DMS153 (cell line): ENCODE measurements at places on chromosomes 4 and X.
A peak's percentile ranks its signal among the peaks of the same experiment; 100 is the strongest.

DNA sequence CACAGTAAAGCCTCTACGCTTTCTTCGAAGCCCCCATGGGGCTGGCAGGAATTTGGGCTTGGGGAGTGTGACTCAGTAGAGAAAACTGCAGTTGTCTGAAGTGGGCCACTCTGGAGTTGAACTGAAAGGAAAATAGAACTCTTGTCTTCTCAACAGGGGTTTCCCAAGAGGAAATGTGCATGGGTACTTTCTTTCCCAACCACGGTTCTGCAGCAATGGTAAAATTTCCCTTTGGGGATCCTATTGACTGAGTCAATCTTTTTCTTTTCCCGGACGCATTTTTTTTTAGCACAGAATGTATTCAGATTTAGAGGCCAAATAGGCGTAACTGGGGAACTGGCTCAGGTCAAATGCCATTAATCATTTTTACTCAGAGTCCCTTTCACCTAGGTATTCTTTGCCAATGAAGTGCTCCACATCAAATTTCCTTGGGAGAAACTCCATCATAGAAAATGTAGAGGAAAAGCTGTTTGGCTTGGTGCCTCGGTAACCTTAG is 269.3 kb downstream of the STIM2 start:
- no peak for DNase-seq

GRCh38 chr4:48635310-48635709 is 144.8 kb downstream of the FRYL start:
- no peak for DNase-seq

DNA sequence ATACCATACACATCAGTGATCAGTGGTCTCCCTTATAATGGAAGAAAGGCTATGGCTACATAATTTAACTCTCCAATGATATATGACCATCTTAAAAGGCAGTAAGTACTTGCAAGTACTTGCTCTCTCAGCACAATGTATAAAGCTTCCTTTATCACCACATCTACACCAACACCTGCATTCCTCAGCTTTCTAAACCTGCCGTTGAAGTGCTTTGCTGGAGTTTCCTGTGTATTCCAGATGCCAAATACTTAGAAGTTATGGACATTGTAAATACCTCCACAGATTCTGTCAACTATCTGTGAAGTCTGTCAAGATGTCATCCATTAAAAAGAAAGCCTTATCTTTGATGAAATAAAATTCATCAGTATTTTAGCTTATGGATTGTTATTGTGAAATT is 335.0 kb upstream of the GALNTL6 start:
- no peak for DNase-seq

GRCh38 chrX:115579327-115579726 is 18.4 kb downstream of the PLS3 start:
- DNase-seq: no peak

- no peak for DNase-seq
Measured at GRCh38 chr4:106264331-106264728, 51.7 kb downstream of the TBCK start.

- no peak for DNase-seq
Measured at GRCh38 chrX:10800796-10801195, 180.4 kb upstream of the MID1 start.

GRCh38 chrX:68503836-68504636 is 5.2 kb downstream of the YIPF6 start:
- no peak for DNase-seq

- no peak for DNase-seq
Measured at GRCh38 chrX:150357790-150358189, 5.3 kb upstream of the MAMLD1 start.

DNA sequence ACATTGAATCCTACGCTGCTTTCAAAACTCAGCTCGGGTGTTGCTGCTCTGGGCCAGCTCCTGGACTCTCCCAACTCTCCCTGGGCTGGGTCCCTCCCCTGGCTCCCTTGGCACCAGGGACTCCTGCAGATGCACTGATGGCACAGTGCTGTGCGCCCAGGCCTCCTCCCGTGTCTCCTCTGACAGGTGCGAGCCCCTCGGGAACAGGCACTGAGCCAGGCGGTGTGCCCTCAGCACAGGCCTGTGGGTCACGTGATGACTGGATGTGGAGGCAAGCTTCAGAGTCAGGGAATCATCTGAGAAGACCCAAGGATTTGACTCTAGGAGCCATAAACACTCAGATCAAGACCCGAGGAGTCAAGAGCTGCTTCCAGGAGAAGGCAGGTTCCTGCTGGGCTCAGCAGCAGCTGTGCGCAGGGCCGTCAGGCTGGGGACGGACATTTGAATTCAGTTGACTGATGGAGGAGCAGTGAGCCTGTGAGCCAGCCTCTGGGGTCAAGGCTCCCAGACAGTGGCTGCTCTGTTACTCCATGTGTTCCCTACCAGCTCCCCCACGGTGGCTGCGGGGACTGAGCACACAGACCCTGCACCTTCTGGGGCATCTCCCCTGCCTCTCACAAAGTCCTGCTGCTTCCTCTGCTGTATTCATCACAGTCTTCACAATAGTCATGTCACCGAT is 33.0 kb downstream of the NAT8L start:
- DNase-seq: no peak

DNA sequence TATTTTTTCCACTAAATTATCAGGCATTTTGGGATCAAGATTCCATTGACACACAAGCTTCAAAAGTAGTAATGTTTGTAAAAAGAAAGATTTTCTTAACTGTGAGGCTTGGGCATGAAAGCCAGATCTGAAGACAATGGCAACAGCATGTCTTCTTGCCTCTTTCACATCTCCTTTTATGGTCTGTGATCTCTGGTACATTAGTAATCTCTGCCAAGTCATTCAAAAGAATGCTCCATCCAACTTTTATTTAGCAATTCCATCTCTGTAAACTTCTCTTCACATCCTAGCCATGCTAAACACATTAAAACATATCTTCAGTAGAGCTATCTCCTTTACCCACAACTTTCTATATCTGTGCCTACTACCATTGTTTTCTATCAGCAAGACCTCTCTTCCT is 465.4 kb downstream of the FAT4 start:
- no peak for DNase-seq

GRCh38 chrX:85836868-85837267 is 210.5 kb downstream of the CHM start:
- DNase-seq: no peak

DNA sequence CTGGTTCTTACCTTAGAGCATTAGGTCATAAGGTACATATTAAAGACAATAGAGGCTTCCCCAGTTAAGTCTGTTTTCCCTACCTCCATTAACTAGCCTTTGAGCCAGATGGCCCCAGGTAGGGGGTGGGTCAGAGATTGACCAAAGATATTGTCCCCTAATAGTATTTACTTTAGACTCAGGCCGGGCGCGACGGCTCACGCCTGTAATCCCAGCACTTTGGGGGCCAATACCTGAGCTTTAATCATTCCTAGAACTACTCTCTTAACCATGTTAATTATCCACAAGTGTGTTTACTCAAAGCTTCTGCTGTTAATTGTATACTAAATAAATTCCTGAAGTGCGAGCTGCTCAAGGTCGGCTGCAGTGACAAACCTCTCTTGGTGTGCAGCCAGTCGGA is 28.0 kb upstream of the AMBN start:
- DNase-seq: peak; percentile 42

- DNase-seq: no peak
Measured at GRCh38 chr4:25608644-25609043, 47.0 kb upstream of the SLC34A2 start.

- no peak for DNase-seq
Measured at GRCh38 chr4:188869581-188869980, 730.3 kb downstream of the TRIML1 start.

DNA sequence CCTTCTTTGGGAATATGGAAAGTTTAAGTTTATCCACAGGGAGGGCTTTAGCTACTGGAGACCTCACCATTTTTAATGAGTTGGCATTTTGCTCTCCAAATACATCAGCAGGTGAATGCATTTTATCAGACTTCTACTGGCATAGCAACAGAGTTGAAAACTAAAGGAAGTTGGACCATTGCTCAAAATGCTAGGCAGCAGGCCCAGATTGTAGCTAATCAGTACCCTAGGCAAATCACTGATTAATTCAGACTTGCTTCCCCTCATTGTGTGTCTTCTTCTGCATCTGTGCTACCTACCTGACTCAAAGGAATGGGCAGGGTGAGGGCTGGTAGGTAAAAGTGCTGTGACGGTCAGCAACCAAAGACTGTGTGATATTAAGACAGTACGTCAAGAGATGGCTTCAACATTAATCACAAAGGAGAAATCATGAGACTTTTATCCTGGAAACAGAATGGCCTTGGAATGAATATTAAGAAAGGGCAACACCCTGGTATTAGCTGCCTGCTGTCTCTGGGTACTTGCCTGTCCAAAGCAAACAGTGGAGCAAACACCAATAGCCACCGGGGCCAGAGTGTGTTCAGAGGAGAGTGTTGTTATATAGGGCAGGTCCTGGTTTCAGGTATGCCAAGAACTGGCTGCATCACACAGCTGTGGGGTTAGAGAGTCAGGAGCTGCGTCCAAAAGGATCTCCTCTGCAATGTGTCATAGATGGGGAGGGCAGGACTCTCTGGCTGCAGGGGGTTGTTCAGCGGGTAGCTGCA is 17.1 kb upstream of the SMIM20 start:
- DNase-seq: no peak

DNA sequence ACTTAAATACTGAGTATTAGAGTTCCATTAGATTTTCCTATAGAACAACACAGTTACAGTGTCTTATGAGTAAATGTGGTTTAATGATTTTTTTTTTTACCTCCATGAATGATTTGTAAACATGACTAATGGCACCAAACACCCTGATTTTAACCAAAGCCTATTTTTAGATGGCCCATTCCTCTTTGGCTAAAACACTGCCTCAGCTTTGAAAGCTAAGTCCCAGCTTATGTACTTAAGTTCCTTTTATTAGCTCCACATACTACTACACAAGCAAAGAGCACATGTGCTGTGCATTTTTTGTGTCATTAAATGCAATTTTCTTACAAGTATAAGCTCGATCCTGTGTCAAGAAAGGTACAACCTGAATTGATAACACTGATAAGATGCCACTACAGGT is 575.6 kb upstream of the PITX2 start:
- no peak for DNase-seq

DNA sequence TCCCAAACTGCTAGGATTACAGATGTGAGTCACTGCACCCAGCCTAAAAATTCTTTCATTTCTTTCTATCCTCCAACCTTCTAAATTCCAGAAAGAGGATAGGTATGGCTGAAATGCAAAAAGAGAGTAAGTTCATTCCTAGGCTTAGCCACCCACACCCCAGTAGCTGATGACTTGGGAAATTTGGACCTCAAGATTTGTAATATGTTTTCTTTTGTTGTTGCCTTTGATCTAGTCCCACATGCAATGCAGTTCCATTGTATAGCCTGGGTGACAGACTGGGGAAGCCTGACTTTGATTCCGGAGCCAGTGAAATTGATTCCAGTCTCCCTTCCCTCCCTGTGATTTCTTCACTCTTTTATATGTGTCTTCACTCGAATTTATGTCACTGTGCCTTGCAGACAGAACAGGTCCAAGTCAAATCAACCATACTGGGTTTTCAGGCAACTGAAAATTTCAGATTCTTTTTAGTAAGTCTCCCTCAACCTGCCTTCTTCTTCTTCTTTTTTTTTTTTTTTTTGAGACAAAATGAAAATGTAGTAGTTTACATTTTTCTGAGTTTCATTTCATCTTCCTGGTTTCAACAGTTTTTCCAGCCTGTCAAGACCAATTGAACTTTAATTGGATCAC is 176.2 kb upstream of the RBPJ start:
- DNase-seq: no peak

DNA sequence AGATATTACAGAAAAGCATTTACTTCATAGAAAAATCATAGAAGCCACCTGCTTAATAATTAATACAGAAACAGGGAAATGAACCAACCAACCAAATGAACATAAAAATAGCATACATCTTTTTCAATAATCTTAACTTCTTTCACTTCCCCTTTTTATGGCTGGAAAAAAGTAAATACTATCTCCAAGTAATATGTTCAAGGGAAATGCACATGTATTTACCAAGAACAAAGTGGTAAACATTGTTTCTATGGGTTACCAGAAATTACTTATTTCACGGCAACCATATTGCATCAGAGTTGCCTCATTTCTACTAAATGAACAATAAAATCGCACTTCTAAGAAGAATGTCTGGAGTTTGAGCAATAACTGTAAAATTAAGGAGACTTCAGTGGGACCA is 321.3 kb downstream of the TMA16 start:
- DNase-seq: no peak

- no peak for DNase-seq
Measured at GRCh38 chrX:146189371-146189770, 371.7 kb downstream of the SLITRK2 start.

DNA sequence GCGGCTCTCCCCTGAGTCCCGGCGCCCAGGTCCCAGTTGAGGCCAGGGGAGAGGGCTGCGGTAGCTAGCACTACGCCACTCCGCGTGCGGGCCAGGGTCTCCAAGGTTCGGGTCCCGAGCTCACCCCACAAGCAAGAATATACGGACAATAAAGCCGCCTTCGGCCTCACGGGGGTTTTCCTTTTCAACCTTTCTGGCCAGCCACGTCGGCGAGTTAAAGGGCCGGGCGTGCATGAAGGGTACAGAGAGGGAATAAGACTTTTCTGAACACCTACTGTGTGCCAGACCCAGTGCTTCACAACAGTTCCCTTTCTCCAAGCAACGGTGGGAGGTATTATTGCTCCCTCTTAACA is 138.5 kb upstream of the ZIC3 start:
- no peak for DNase-seq

- no peak for DNase-seq
Measured at GRCh38 chrX:14497184-14497666, 32.1 kb upstream of the GLRA2 start.

DNA sequence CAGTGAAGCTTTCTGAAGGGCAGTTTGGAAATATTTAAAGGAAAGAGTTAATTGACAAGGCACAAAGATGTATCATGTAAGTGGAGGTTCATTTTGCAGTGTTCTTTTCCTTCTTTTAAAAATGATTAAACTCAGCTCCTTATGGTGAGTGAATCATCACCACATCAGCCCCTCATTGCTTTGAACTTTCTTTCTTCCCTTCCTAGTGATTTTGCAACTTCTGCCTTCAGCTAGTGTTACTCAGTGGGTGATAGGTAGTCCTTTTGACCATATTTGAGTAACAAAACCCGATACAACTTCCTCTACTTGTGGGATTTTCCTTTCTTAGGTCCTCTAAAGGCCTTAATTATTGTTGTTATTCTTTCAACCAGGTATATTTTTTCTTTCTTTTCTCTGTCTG is 8.2 kb downstream of the ZCCHC4 start:
- no peak for DNase-seq

- no peak for DNase-seq
Measured at GRCh38 chrX:38770152-38770551, 31.1 kb upstream of the MID1IP1 start.

GRCh38 chr4:94758700-94759399 is 1.1 kb downstream of the BMPR1B start:
- no peak for DNase-seq

DNA sequence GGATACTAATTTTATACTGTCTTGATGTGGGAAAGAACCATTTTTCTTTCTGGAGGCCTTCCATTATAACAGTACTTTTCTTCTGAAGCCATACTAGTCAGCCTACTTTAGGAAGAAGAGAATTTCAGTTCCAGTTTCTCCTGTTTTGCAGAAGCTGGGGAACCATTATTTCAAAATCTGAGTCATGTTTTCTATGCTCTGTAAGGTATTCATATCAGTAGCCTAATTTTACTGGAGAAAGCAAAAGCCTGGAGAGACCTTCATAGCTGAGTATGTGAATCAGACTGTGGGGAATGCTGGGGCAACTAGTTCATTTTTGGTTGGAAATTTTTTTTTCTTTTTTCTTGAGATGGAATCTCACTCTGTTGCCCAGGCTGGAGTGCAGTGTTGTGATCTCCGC is 22.4 kb downstream of the AFF1 start:
- DNase-seq: no peak
